ENCODE measurements at places on chromosomes 5 and 9.

DNA sequence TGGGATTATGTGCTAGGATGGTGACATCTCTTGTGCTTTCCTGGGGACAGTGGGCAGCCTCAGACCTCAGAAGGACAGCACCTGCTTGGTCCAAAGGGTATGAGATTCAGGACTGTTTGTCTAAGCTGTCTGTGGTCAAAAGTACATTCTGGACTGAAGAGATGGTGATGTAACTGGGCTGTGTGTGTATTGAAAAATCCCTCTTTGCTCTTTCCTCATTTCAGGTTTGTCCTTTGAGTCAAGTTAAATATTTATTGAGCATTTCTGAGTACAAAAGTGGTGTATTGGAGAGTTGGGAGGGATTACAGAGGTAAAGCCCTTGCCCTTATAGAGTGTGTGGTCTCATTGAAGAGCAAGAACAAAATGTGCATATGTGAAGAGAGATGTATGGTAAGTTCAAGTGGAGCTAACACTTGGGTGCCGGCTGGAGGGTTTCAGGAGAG, 46.7 kb downstream of the RCL1 start:
- DNase-seq, result no peak

DNA sequence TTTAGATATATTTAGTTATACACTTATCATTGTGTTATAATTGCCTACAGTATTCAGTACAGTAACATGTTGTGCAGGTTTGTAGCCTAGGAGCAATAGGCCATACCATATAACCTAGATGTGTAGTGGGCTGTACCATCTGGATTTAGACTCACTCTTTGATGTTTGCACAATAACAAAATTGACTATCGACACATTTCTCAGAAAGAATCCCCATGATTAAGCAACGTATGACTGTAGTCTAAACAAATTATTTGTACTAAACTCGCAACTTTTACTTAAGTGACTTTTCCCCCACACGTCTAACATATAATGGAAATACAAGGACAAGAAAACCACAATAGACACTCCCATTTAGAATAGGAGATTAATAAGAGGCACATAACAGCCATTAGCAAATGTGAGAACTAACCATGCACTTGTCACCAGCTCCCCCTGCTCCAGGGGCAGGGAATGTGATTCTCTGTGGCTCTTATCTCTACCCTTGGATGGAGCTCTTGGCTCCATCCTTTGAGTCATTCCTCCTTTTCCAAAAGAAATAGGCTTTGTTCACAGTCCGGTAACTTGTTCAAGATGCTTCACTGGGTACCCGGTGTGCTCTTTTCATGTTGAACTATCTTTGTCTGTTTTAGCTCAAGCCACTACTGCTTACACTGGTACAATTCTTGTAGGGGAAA, 8.7 kb upstream of the B4GALT1 start:
- DNase-seq, result no peak

GRCh38 chr9:129624168-129624759, 1.7 kb upstream of the NTMT1 start:
- DNase-seq, result no peak

GRCh38 chr9:110996436-110997220, 41.6 kb downstream of the LPAR1 start:
- DNase-seq, result no peak

- DNase-seq, result no peak
Observed at GRCh38 chr5:93956006-93956405, 214.6 kb upstream of the POU5F2 start.

DNA sequence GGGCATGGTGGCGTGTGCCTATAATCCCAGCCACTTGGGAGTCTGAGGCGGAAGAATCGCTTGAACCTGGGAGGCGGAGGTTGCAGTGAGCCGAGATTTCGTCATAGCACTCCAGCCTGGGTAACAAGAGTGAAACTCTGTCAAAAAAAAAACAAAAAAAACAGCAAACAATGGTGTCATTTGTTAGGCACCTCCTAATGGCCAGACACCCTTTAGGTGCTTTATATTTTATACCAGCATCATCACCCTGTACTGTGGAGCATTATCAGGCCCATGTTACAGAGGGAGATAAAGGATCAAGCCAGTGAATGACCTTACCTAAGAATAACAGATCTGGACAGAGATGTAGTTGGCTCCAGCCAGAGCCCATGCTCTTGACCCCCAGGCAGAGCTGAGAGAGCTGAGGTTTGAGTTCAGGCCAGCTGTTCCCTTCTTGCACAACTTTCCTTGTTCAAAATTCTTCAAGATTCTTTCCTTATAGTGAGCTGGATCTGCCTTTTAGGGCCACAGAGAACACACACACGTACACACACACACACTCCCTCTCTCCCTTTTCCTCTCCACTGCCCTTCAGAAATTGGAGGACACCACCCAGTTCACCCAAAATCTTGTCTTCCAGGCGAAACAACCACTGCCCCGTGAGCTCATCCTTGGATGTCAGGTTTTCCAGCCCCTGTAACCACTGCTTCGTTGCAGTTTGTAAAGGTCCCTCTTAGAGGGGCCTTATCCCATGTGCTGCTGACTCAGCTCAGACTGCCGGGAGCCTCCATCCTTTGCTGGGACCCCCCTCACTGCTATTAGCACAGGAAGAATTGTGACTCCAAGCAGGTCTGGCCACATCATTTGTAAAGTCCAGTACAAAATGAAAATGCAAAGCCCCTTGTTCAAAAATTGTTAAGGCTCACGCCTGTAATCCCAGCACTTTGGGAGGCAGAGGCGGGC, 10.4 kb upstream of the PTGES start:
- no peak for DNase-seq

DNA sequence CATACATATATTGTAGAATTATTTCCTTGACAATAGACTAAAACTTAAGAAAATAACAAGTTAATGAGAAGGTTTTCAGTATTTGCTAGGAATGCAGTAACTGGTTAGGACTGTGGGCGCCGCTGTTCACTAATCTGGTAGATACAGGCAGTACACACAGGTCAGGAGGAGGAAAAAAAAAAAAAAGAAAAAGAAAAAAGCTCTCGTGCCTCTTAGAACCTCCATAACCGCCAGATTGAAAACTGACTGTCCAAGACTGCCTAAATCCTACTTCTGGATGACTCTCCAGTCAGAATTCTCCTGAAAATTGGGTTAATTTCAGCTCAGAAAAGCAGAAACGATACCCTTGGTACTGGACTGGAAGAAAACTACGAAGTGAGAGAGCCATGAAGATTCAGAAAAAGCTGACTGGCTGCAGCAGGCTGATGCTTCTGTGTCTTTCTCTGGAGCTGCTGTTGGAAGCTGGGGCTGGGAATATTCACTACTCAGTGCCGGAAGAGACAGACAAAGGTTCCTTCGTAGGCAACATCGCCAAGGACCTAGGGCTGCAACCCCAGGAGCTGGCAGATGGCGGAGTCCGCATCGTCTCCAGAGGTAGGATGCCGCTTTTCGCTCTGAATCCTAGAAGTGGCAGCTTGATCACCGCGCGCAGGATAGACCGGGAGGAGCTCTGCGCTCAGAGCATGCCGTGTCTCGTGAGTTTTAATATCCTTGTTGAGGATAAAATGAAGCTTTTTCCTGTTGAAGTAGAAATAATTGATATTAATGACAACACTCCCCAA, at the start of gene PCDHGA1:
TSS of gene PCDHGA1 (plus strand) at position 216 of the 782 bp plus-strand sequence.
- DNase-seq, result no peak

- no peak for DNase-seq
Observed at GRCh38 chr5:59040024-59040803, 457.3 kb downstream of the RAB3C start.

DNA sequence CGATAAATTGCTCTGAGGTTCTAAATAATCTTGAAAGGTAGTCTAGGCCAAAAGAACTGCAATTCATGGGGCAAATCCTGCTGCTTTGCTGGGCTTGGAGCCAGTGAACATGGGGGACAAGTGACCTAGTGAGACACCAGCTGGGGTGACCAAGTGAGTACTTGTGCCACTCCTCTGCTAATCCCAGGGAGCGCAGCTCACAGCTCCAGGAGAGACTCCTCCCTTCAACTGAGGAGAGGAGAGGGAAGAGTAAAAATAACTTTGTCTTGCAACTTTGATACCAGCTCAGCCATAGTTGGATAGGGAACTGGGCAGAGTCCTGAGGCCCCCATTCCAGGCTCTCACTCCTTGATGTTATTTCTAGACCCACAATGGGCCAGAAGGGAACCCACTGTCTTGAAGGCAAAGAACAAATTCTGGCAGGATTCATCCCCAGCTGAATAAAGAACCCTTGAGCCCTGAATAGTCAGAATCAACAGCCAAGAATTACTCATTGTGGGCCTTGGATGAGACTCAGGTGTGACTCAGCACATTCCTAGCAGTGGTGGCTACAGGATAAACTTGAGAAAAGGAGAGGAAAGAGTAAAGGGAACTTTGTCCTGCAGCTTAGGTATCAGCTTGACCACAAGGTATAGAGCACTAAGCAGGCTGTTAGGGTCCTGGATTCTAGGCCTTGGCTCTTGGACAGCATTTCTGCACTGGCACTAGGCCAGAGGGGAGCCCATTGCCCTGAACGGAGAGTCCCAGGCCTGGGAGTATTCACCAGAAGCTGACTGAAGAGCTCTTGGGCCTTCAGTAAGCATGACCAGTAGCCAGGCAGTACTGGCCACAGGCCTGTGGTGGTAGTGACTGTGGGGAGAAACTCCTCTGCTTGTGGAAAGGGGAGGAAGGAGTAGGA, 288.3 kb upstream of the CDH18 start:
- DNase-seq, result no peak

GRCh38 chr9:124870723-124871122, 8.8 kb downstream of the ARPC5L start:
- no peak for DNase-seq

DNA sequence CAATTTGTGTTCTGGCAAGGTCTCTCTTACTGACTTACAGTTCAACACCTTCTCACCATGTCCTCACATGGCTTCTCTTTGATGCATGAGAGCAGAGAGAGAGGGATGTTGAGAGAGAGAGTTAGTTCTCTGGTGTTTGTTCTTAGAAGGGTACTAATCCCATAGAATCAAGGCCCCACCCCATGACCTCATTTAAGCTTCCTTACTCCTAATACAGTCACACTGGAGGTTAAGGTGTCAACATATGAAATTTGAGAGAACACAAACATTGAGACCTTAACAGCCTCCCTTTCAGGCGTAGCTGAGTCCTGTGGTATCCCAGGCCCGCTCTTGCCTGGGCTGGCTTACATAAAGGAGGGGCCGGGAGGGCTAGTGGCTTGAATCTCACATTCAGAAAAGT, 10.6 kb upstream of the SEMA6A start:
- no peak for DNase-seq

GRCh38 chr5:34977934-34978613, 48.7 kb downstream of the DNAJC21 start:
- no peak for DNase-seq

DNA sequence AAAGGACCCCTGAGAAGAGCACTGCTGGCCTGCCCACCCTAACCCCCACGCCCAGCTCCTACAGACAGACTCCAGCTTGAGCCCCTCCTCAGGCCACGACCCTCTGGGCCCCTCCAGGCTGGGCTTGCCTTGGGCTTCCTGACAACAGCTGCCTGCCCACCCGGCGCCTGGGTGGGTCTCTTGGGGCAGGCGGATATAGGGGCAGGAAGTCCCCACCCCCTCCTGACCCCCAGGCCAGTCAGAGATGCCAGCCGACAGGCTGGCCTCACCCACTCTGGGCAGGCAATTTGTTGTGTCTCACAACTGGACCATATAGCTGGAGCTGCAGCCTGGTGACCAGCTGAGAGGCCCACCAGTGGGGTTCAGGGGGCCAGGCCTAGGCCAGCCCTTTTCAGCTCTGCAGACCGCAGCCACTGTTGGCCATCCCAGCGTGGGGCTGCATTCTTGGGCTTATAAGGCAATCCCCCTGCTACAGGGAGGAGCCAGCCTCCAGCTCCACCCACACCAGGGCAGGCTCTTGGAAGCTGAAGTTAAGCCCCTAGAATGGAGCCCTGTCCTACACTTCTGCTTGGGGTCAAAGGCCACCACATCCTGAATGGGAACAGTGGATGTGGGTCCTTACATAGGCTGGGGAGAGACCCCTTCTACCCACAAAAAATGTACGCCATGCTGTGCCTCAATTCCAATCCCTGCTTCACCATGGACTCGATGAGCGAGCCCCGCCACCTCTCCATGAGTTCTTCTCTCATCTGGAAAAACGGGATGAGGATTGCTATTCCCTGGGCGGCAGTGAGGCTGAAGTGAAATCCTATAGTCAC, 2.0 kb downstream of the PDLIM7 start:
- DNase-seq, result no peak

- DNase-seq, result peak; percentile 63
Observed at GRCh38 chr5:146541958-146542849, 26.2 kb upstream of the GPR151 start.

DNA sequence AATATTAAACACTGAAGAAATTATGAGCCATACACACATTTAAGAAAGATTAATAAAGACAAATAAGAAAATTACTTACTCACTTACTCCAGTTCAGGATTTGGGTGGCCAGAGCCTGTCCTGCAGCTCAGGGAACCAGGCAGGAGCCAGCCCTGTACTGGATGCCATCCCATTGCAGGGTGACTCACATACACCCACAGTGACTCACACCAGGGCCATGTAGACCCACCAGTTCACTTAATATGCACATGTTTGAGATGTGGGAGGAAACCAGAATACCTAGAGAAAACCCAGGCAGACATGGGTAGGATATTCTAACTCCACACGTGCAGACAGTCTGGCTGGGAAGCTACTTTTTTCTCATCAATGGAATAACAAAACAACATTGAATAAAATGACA, 49.6 kb upstream of the ADRB2 start:
- DNase-seq, result no peak

DNA sequence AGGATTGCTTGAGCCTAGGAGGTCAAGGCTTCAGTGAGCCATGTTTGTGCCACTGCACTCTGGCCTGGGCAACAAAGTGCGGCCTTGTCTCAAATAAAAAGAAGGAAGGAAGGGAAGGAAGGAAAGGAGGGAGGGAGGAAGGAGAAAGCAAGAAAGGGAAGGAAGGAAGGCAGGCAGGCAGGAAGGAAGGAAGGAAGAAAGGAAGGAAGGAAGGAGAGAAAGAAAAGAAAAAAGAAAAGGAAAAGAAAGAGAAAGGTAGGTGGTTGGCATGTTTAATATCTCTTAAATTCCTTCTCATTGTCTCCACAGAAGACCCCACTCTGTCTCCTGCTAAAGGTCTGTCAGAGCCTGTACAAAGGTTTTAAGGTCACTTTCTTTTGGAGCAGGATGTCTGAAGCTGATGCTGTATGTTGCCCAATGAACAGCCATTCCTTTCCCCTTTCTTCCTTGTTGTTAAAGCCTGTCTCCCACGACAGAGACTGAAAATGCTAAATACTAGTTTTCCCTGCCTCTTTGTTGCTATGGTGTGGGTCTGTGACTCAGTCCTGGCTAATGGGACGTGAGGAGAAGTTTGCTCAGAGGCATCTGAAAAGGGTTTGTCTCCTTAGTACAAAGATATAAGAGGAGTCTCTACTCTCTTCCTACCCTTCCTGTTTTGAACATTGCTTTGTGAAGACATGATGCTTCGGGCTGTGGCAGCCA, 213.3 kb downstream of the PCSK1 start:
- no peak for DNase-seq

GRCh38 chr5:57833489-57833888, 350.9 kb upstream of the ACTBL2 start:
- DNase-seq, result no peak

DNA sequence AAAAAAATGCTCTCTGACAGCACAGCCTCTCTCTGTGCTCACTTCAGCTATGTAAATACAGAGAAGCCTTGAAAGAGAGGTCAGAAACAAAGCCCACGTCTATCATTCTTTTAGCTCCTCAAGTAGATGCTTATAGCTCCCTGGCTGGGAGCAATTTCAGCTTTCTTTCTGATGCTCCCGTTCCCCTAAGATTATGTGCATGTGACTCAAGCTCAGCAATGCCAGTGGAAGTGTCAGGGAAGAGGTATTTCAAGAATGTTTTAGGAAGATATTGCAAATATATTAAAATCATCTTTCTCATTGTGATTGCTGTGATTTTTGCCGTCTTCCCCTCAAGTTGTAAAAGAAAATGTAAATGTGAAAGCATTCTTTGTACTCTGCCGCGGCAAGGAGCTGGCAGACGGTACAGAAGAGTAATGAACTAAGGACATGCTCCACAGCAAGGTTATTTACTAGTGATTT, 1353.7 kb upstream of the ACO1 start:
- DNase-seq, result no peak
